Thymus (tissue), 14 donors: ENCODE measurements at places on chromosomes 4 and X. TPM values are rescaled to one million over a fixed set of nuclear protein-coding genes. Genes with fewer than 3 reads are reported as not detected.

DNA sequence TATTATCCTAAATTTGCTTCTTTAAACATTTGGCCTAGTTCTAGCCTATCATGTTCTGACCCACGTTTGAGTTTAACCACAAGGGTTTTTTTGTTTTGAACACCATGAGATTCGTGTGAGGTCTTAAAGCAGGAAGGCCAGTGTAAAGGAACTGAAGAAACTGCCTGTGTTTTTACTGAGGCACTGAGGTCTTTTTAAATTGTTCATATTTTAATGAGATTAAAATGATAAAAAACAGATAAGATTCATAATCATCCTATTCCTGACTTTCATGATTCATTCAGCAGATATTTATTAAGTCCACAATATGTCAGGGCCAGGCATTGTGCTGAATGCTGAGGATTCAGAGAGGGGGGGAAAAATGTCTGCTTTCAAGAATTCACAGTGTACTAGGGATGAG, 3.2 kb downstream of the RPS6KA3 start:
- DNase-seq: no peak
- no peak overlapping the region for H3K4me3 ChIP-seq
- no peaks in the 10 kb centered on the region for H3K4me1 ChIP-seq
- no peaks in the 10 kb centered on the region for H3K27me3 ChIP-seq

GRCh38 chr4:113232194-113232593, 182.7 kb downstream of the ANK2 start:
- no peak overlapping the region for H3K4me3 ChIP-seq
- H3K4me1 ChIP-seq: no peaks in the 10 kb centered on the region
- H3K27me3 ChIP-seq: no peaks in the 10 kb centered on the region
- no peak overlapping the region for H3K27ac ChIP-seq
- DNase-seq: no peak

DNA sequence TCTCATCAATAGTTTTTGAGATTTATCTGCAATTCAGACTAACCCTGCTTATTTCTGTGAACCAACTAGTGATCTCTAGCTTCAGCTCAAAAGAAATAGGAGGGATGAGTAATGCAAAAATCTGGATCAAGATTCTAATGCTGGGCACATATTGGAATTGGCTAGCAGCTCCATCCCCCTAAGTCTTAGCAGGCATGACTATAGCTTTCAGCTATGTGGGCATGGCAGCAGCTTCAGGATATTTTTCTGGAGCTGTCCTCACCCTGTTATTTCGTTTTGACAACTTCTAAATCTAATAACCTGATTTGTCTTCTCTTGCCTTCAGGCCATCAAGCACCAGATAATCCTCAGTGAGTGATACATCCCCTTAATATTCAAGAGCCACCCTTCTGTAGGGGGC, 50.8 kb upstream of the GNPDA2 start:
- H3K27ac ChIP-seq: no peak overlapping the region
- no peak for DNase-seq
- no peaks in the 10 kb centered on the region for H3K36me3 ChIP-seq
- H3K27me3 ChIP-seq: no peaks in the 10 kb centered on the region

The RHOXF2 gene
- not detected for total RNA-seq

The TMEM175 gene
- 10.9 TPM for total RNA-seq
